ENCODE measurements at places on chromosomes 7 and 10. TPM values are rescaled to one million over a fixed set of nuclear protein-coding genes. Genes with fewer than 3 reads are reported as not detected.
A peak's percentile ranks its signal among the peaks of the same experiment; 100 is the strongest.

The NRCAM gene
- 1.0 TPM for total RNA-seq

DNA sequence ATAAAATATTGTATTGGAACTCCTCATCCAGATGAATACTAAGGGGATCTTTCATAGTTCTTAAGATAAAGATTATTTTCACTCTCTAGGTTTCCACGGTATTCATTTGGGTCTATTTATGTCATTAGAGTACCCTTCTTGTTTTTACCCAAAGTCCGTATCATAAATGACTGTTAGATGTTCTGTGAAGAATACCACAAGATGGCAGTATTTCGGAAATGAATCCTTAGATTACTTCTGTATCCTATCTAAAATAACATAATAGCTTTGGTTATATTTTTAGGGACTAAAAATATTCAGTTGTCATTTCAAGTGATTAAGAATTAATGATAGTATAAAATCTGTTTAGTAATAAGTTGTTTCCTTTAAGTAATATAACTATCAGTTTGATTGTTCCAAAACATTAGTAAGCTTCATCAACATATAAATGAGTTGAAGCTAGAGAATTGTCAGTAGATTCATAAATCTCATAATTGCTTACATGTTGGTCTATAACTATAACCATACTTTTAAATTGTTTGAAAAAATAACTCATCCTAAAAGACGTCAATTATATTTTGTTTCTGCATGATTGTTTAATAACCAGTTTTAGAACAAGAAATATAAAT lies 337.5 kb upstream of the KCND2 start:
- DNase-seq = peak; percentile 76

The TFR2 gene
- 1.7 TPM for total RNA-seq

The CRTAC1 gene
- total RNA-seq = 0.10 TPM

DNA sequence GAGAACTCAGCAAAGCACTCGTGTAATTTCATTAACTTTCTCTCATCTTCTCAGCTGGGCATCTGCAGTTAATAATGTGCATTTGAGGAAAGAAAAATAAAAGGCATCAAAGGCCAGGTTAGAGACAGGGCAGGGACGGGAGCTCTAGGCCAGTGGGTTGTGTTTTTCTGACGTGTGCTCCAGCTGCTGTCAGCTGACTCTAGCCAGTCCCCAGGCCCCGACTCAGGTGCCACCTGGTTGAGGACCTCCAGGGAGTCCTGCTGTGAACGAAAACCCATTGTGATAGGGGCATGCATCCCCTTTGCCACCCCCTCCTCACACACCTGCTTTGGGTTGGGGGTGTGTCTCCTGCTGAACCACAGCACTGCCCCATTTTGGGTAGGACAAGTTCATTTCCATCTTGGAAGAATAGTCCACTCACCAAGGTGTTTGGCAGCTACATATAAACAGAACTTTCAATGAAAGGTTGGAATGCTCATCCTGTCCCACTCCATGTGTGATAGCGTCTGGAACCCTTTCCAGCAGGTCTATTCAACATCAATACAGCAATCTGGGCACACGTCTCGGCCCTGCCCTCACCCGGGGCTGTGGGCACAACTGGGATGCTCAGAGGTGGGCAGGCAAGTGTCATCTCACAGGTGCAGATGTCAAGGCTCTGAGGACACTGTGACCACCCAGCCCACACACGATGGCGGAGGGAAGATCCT lies 146.1 kb upstream of the FAM20C start:
- DNase-seq = no peak

- DNase-seq = no peak
Observed at GRCh38 chr7:117005449-117005848, 52.1 kb downstream of the ST7 start.

DNA sequence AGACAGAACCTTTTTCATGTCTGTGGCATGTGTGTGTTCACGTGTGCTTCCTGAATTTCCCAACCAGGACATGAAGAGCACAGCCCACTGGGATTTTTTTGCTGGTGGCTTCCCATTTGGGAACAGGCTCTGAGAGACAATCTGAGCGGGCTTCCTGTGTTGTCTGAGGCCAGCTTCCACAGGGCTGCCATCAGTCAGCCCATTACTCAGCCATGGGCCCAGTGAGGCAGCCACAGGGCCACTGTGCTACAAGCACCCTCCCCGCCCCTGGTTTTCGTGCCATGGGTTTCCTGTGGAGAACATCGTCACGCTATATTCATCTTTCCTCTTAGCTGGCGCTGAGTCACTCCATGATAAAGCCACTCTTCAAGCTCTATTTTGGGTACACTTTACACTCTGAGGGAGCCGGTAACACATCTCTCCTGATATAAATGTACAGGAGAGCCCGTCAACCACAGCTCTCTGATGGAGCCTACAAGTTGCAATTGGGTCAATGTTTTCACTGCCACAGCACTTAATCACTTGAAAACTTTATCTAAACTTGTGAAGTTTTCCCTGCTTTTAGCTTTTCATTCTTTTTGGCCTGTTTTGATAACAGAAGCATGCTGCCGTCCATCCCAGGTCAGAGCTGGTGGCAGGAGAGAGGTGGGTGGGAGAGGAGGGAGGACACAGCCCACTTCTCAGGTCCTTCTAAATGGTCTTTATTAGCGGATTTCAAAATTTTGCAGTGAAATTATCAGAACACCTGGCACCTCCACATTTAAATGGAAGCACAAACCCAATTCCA lies 96.9 kb downstream of the HIPK2 start:
- DNase-seq = no peak

The HTRA1 gene
- 4.5 TPM for total RNA-seq

DNA sequence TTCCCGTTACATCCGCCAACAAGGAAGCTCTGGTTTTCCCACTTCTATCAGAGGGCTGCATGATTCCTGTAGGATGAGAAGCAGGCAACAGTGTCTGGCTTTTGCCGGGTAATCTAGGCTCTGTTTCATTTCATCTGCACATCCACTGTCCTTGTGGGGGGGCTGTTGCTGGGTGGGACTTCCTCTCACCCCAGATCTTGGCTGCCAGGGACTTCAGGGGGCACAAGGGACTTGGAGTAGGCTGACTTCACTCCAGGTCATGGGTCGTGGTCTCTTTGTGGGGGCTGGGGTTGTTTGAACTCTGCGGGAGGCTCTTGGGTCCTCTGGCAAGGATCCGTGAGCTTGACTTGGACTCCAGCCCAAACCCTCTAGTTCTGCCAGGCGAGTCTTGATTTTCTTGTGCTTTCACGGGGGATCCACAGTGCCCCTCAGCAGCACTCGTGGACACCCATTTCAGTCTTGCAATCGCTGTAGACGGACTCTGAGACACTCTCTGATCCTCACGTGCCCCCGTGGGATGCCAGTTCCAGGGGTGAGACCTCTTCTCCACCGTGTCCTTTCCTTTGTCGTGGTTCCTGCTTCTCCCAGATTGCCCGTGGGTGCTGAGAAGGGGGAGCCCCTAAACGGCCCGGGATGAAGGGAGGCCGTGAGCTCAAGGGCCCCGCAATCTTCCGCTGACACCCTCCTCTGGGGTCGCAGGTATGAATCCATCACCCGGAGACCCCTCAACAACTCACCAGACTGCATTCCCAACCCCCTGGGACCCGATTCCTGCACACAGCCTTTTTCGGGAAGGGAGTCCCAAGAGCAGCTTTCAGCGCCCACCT lies 21.4 kb upstream of the ZNF273 start:
- DNase-seq = no peak

DNA sequence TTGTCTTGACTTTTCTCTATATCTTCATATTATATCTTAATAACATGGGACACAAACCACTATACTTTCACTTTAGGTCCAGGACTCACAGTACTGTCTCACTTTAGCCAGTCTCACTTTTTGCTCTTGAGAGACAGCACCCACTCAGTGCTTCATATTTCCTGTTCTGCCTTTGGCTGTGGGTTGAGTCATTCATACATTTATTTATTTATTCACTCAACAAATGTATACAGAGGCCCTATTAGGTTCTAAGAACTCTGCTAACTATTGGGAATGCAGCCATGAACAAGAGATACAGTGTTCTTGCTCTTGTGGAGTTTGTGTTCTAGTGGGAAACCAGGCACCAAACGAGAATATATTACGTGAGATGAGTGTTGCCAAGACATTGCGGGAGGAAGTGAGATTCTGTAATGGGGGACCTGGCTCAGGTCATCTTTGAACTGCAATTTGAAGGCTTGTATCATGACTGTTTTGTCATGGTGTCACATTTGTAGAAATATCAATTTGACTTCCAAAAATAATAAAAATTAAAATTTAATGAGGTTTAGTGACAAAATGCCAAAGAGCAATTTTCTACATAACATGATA lies 190.1 kb downstream of the SDHAF3 start:
- no peak for DNase-seq

The GBX1 gene
- total RNA-seq = 0.37 TPM

The SFTPA1 gene
- total RNA-seq = not detected

The MINPP1 gene
- total RNA-seq = 27.0 TPM
